ENCODE measurements at places on chromosomes 11 and 22.

GRCh38 chr11:88179141-88179540 lies 3.9 kb upstream of the RAB38 start:
- no peak for DNase-seq

DNA sequence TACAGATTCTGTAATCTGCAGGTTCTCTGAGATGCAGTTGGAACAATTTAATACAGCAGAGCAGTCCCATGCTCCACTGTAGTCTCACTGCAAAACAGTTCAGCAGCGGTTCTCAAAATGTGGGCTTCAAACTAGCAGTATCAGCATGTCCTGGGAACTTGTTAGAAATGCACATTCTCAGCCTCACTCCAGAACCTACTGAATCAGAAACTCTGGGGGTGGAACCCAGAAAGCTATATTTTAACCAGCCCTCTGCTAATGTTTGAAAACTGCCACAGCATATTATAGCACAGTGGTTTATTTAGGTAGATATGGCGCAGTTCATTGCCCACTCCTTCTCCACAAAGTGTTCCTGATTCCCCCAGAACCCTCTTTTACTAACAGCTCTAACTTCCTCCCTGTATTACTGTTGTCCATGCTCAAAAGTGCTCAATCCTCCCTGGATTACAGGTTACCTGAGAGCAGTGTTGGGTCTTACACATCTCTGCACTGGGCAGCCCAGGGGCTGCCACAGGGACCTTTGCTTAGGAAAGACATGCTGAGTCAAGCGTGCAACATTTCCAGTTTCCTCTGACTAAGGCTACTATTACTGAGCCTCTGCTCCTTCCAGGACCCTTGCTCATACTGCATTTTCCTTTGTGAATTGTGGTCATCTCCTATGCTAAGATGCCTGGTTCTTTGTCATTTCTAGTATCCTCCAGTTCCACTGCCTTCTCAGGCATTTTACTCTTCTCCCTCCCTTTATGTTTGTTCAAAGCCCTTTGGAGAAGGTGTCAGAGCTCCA lies 7.7 kb upstream of the DGAT2 start:
- DNase-seq, result no peak

GRCh38 chr11:113193016-113193415 lies 121.4 kb upstream of the TTC12 start:
- DNase-seq, result no peak

GRCh38 chr11:79264284-79264683 lies 176.5 kb downstream of the TENM4 start:
- no peak for DNase-seq

DNA sequence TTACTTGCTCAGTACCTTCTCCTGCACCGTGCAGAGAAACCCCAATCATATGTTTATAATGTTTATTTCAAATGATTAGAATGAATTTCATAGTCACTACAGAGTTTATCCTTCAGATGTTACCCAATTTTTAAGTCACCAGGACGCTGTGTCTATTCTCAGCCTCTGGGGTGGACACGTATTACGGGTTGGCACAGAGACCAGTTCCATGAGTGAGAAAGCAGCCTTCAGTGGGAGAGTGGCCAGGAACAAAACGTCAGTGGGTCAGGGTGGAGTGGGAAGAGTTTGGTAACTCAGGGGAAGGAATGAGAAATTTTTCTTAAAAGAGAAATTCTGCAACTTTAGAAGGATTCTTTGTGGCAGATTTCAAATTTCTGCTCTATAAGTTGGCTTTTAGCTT lies 77.1 kb upstream of the MTMR2 start:
- no peak for DNase-seq

- DNase-seq, result no peak
Measured at GRCh38 chr11:10581481-10582019, 13.1 kb upstream of the LYVE1 start.

- no peak for DNase-seq
Measured at GRCh38 chr11:7077101-7077500, 11.7 kb upstream of the RBMXL2 start.

DNA sequence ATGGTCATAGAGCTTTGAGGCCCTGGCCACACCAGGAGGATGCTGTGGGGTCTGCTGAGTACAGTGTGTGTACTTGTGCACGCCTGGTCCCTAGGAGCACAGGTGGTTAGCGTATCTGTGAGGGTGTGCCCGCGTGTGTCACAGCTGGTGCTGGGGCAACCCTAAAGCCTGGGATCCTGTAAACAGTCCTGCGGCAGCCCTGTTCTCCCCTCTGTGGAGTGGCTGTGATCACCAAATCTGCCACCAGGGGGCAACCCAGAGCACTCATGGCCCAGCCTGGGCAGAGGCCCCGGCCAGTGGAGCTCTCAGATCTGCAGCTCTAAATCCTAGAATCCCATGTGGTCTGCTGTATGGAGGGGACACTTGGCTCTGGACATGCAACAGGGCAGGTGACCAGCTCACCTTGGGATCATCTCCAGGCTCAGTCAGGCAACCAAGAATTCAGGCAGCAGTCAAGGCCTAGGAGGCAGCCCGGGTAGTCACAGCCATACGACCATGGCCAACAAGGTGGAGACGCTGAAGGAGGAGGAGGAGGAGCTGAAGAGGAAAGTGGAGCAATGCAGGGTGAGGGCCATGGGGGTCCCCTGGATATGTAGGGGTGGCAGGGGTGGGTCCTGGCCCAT lies 3.9 kb downstream of the SH3BP1 start:
- peak; percentile 90 for DNase-seq

- peak; percentile 68 for DNase-seq
Measured at GRCh38 chr11:113952588-113952987, 22.3 kb upstream of the HTR3A start.

GRCh38 chr11:107777110-107777509 lies 65.3 kb upstream of the SLN start:
- DNase-seq, result no peak

- DNase-seq, result no peak
Measured at GRCh38 chr22:31739795-31740201, 10.1 kb downstream of the PRR14L start.

DNA sequence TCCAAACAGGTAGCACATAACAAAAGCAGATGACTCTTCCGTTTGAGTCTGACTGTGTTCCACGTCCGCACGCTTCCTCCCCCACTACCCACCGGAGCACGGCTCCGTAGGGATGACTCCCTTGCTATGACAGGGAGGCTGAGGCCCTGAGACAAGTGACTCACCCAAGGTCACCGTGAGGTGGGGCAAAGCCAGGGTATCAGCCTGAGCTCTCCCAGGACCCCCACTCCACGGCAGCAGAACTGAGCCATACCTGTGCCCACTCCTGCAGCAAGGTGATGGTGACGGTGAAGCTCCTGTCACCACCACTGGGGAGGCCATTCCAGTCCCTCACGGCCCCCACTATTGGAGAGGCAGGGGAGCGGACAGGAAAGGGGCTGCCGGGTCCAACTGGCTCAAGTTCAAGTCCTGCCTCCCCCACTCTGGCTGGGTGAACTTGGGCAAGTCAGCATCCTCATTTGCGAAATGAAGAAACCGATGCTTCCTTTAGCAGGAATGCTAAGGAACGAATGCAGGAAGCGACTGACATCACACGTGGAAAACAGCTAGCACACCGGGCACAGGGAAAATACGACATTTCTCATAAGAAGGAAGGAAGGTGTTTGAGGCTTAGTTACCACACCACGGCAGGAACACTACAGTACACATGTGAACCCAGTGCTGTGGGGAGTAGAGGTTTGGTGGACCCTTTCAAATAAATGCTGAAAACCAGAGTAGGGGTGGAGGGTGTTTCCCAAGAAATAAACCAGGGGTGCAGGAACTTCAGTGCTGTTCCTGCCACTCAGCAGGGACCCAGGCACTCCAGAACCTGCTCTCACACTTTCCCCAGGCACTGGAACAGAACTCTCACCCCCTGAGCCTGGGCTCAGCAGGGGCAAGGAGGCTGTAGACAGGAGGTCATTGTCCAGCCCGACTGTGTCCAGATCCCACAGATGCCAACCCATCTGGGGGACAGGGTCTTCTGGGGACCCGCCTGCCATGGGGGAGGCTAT lies 32.4 kb upstream of the CBX7 start:
- peak; percentile 46 for DNase-seq

- DNase-seq, result peak; percentile 73
Measured at GRCh38 chr22:46073683-46074504, 76.4 kb upstream of the PPARA start.

DNA sequence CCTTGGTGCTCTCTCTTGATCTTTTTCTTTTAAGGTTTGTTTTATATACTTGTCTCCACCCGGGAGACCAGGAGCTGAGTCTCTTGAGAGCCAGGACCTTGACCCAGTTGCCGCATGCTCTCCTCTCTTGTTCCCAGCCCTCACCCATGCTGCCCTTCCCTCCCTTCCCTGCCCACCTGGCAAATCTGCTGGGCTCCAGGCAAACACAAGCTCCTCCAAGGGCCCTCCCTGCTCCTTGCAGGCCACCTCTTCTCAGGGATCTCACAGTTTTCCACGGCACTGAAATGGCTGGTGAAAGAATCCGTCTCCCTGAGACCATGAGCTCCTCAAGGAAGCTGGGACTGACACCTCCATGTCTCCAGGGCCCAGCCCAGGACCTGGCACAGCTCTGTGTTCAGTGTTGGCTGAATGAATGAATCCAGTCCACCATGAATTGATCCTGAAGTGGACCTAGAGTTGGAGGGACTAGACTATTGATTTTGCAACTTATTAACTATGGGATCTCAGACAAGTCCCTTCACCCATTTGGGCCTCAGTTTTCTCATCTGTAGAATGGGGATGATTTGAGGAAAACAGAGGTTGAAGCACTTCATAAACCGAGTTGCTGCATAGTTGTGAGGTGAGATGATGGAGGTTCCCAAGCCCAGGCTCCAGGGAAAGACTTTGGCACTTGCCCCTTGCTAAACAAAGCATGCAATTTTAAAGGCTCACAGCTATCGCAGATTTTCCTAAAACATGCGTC lies 25.1 kb upstream of the FBLN1 start:
- DNase-seq, result peak; percentile 36

DNA sequence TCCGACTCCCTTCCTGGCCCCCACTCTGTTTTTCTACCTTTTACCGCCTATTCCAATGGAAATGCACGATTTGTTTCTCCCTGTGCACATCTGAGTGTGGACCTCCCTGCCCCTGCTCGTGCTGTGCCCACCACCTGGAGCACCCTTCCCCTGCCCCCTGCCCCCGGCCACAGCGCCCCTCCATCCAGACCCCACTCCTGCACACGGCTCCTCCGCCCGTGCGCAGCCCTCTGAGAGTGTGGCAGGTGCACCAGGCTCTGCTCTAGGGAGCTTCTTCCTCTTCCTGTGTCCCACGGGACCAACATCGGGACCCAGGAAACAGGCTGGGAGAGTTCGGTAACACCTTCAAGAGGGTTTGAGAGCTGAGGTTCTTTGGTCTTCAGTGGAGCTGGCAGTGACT lies 62.9 kb downstream of the LRP5 start:
- no peak for DNase-seq

GRCh38 chr22:19412478-19412877 lies 19.1 kb downstream of the HIRA start:
- DNase-seq, result no peak

- no peak for DNase-seq
Measured at GRCh38 chr11:34466802-34467488, 28.2 kb downstream of the CAT start.

DNA sequence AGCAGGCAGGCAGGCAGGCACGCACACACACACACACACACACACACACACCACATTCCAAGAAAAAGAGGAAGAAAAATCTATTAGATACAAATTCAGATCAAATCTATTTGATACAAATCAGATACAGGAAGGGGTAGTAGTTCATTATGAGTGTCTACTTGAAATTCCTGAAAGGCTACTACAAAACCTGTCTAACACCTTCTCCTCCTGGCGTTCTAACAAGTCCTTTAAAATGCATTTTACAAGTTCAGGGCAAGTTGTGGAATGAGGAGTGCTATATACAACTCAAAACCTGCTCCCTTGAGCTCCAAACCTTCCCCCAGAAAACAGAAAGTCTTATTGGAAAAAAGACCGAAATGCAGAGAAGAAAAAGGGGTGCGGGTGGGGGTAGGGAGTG lies 476 bp downstream of the ARHGAP32 start:
- no peak for DNase-seq

DNA sequence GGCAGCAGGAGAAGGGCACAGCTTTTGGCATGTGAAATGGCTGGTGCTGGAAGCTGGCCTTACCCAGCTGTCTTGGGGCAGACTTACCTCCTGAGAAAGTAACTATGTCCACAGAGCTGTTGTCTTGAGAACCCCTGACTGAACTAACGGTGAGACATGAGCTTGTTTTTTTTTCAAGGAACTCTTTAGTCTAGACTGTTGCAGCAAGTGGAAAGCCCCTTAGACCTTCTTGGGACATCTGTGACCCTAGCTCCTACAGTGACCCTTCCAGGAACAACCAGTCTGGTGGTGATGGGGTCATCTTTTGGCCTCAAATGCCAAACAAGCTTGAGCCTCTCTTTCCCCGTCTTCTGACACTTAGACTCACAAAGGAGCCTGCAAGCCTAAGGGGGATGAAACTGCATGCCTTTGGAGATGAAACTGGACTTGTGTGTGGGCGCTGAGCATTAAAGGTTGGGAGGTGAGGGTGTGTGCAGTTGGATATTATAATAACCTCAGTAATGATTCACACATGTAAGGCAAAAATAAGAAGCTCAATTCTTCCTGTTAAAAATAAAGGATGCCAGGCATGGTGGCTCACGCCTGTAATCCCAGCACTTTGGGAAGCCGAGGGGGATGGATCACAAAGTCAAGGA lies 35.4 kb downstream of the SDHD start:
- no peak for DNase-seq

DNA sequence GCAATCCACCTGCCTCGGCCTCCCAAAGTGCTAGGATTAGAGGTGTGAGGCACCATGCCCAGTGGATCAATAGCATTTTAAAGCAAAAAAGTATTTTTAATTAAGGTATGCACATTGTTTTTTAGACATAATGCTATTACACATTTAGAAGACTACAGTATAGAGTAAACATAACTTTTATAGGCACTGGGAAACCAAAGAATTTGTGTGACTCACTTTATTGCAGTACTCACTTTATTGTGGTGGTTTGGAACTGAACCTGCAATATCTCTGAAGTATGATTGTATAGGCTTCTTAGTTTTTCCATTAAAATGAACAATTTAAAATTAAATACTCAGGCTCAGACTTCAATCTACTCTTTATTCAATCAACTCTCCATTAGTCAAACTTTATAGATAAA lies 17.5 kb upstream of the CD3E start:
- no peak for DNase-seq

DNA sequence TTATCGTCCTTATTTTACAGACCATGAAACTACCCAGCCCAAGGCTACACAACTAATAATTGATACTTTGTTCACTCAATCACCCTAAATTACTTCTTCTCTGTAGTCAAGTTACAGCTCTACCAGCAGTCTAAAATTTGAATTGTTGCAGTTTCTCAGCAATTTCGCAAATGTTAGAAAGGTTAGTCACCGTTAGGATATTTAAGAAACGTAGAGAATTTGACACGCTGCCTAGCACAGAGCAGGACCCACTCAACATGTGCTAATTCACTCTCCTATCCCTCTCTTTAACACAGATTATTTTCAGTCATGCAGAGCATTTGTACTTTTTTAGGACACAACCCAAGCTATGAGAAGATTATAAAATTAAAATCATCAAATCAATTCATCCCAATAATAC lies 771.1 kb upstream of the LUZP2 start:
- no peak for DNase-seq

GRCh38 chr11:69931994-69932910 lies 113.0 kb upstream of the FGF3 start:
- peak; percentile 40 for DNase-seq

- DNase-seq, result no peak
Measured at GRCh38 chr11:22938691-22939090, 78.4 kb upstream of the CCDC179 start.

- DNase-seq, result no peak
Measured at GRCh38 chr11:111339758-111340388, 39.2 kb downstream of the POU2AF1 start.
